Hepatocyte (in vitro differentiated cells): ENCODE measurements at places on chromosomes 1 and 21.

DNA sequence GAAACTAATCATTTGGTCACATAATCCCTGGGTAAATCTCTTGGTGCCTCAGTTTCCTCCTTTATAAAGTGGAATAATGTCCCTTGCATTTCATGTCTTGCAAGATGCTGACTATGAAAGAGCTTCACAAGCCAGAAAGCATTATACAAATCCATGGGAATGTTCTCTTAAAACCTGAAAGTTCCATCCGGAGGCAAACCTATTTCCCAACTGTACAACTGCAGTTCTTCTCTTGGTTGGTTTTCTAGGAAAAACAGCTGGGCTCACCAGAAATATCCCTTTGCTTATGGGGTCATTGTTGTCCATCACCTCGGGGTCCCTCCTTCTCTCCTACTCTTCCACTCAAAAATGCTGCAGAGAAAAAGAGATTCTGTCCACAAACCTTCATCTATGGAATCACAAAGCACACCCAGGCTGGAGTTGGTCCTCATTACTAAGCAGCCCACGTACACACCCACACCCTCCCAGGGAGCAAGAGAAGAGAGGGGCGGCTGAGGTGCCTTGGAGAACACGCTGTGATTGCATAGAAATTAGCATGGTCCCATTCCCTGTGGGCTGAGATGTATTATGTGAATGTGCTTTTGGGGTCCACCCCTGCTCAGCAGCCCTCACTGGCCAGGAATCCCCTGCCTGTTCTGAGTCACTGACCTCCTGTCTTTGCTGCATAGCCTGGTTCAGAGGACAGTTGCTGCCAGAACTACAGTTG is 5.0 kb upstream of the PLXNA2 start:
- DNase-seq, result no peak

DNA sequence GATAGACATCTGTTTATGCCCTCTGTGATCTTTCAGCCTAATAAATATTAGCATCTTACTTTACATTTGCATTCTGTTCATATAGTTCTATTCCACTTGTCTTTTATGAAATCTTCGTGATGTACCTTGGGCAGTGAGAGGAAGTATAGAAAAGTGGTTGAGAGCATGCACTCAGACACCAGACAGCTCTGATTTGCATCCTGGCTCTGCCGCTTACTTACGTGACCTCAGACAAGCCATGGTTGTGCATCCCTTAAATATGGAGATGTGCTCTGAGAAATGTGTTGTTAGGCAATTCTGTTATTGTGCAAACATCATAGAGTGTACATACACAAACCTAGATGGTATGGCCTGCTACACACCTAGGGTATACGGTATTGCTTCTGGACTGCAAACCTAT is 22.9 kb downstream of the OVGP1 start:
- DNase-seq, result no peak

DNA sequence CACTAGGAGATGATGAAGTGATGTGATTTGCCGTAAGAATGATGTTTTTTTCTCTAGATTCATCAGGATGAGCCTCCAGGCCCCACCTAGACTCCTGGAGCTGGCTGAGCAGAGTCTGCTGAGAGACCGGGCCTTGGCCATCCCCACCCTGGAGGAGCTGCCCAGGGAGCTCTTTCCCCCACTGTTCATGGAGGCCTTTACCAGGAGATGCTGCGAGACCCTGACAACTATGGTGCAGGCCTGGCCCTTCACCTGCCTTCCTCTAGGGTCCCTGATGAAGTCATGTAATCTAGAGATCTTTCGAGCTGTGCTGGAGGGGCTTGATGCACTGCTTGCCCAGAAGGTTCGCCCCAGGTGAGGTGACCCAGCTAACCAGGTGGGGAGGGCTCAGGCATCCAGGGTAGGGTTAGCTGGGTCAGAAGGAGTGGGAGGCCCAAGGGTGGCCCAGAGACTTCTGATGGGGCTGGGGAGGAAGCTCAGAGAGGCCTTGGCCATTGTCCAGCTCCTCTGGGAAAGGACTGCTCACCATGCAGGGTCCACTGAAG is 1.3 kb downstream of the PRAMEF12 start:
- no peak for DNase-seq

- no peak for DNase-seq
Measured at GRCh38 chr1:31926853-31927660, 11.1 kb downstream of the PTP4A2 start.

DNA sequence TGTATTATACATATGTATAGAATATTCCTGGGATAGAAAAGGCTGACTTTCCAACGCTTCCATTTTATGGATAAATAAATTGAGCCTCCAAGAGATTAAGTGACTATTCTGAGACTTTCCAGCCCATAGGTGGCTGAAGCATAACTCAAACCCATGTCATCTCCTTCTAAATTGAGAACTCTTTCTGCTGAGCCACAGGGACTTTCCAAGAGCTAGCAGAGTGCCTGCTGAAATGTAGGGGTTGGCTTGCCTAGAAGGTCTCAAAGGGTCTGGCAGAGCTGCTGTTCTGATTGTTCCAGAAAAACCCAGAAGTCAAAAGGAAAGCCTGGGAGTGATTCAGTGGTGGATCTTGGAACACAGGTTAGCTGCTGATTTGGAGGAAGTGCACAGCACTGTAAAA is 146.4 kb upstream of the BEND5 start:
- DNase-seq, result no peak

- no peak for DNase-seq
Measured at GRCh38 chr1:101122452-101123166, 97.0 kb upstream of the DPH5 start.

GRCh38 chr1:22920734-22921451 is 51.8 kb downstream of the LACTBL1 start:
- no peak for DNase-seq

GRCh38 chr21:30953605-30954004 is 72.2 kb upstream of the KRTAP11-1 start:
- DNase-seq, result no peak

GRCh38 chr1:53547231-53547790 is 88.1 kb downstream of the DMRTB1 start:
- DNase-seq, result no peak

- no peak for DNase-seq
Measured at GRCh38 chr1:55249646-55250398, 34.7 kb upstream of the USP24 start.

- DNase-seq, result no peak
Measured at GRCh38 chr1:245370175-245370825, 215.5 kb downstream of the KIF26B start.

GRCh38 chr1:59570524-59570923 is 244.2 kb upstream of the HOOK1 start:
- no peak for DNase-seq

- DNase-seq, result no peak
Measured at GRCh38 chr21:45910548-45911221, 70.9 kb upstream of the COL6A1 start.

DNA sequence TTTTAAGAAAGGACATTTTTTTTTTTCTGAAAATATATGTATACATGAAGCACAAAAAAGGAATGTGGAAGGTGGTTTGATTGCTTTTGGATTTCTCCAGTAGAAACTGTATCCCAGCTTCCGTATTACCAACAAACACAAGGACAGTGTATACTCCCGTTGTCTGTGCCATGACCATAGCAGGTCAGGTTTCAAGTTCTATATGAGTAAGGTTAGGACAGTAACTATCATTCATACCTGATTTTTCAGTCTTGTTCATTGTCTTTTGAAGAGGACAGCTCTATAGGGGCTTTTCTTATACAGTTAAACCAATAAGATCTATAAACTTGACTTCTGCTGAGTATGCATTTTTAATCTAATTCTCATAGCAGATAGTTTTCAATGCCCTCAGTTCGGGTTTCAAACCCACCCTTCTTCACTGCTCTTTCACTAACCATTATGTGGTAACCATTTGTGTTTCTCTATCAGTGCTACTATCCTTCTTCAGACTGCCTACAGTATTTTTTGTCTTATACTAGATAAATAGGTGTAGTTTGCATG is 19.6 kb downstream of the UBAP2L start:
- no peak for DNase-seq

- DNase-seq, result no peak
Measured at GRCh38 chr1:33089457-33089856, 8.5 kb downstream of the AZIN2 start.

DNA sequence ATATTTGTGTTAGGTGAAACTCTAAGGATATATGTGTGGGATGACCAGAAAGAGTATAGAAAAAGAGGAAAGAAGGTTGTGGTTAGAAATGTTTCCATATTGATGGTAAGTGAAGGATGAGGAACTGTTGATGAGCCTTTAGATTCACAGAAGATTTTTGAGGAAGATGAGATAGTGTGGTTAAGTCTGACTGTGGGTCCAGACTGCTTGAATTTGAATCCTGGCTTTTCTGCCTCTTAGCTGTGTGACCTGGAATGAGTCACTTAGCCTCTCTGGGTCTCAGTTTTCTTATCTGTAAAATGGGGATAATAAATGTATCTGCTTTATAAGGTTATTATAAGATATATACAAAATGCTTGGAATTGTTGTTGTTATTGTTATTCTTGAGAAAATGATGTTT is 27.5 kb downstream of the RGL1 start:
- no peak for DNase-seq

DNA sequence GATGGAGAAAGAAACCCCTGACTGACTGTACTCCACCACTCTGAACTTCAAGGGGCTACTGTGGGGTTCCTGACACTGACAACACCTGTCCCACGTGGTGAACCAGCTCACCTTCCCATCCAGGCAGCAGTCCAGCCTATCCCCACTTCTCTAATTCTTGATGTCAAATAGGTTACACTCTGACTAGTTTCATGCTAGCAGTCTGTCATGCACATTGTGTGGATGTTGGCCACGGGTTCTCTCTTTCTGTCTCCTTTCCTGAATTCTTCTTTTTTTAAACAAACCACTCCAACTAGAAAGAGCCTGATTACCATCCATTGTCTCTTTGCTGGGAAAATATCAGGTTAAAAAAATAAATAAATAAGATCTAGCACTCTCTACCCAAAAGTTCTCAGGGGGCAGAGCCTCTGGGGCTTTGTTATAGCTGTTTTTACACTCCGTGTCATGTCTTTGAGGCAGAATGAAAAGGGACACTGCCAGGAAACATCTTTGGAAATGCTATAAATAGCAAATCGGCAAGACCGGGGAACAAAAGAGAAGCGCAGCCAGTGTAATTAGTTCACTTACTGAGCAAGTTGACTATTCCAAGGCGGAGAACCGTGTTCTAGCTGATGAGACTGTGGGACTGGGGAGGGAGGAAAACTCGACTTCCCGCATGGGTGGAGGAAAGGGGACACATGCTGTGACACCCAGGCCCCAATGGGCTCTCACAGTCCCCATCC is 356.1 kb downstream of the OMA1 start:
- no peak for DNase-seq

GRCh38 chr1:44941424-44942324 is 44.7 kb downstream of the EIF2B3 start:
- DNase-seq, result no peak

- DNase-seq, result no peak
Measured at GRCh38 chr1:165279882-165280281, 76.6 kb downstream of the LMX1A start.

DNA sequence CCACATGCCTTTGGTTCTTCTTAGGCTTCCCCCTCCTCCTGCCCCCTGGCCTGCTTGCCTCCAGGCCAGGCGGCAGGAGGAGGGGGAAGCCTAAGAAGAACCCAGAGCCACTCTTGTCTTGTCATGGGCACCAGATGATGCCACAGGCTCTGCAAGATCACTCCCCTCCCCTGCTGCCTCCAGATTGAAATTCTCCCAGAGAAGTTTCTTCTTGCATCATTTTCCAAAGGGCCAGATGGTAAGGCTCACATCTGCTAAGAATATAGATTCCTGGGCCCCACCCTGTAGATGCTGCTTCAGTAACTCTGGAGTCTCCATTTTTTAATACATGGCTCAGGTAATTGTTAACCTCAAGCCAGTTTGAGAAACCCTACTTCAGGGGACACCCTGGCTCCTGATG is 60.8 kb downstream of the FAM163A start:
- no peak for DNase-seq
